ENCODE measurements at places on chromosomes 3 and 15. TPM values are rescaled to one million over a fixed set of nuclear protein-coding genes. Genes with fewer than 3 reads are reported as not detected.

DNA sequence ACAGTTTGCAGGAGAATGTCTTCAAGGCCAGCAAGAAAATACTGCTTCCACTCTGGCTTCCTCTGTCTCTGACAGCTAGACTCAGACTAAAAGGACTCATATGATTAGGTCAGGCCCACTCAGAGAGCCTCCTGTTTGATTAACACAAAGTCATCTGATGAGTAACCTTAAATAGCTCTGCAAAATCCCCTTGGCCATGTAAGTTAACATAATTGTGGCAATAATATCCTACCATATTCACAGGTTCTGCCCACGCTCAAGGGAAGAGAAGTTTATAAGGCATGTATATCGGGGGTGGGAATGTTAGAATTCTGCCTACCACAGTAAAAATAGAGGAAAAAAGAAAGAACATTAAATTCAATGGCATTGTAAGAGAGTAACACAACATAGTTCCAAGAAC, 20.6 kb upstream of the HHATL start:
- H3K27me3 ChIP-seq: peaks cover 21% of the 10 kb centered on the region
- H3K4me3 ChIP-seq: no peak overlapping the region
- no peaks in the 10 kb centered on the region for H3K4me1 ChIP-seq
- no peak overlapping the region for H3K27ac ChIP-seq

DNA sequence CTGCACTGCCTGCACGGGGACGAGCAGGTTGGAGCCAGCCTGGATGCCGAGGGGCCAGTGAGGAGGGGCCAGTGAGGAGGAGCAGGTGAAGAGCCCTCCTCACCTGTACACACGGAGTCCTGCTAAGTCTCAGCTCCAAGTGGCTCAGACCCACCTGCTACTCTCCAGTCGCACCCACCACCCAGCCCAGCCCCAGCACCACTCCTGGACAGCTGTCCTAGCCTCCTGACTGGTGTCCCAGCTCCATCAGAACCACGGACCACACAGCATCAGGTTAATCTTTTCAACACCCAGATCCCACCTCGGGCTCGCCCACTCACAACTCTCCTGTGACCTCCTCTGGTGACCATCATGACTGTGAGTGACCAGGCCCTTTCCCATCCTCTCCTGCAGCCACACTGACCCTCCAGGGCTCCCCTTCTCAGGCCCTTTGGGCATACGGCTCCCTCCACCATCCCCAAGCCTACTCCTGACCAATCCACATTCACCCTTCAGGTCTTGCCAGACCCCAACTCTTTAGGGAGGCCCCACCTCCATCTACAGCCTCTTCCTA, 13.8 kb downstream of the EFCC1 start:
- H3K4me1 ChIP-seq: peaks cover 37% of the 10 kb centered on the region
- H3K4me3 ChIP-seq: no peak overlapping the region
- peak overlapping the region; percentile 87 for H3K27ac ChIP-seq
- no peak for DNase-seq

DNA sequence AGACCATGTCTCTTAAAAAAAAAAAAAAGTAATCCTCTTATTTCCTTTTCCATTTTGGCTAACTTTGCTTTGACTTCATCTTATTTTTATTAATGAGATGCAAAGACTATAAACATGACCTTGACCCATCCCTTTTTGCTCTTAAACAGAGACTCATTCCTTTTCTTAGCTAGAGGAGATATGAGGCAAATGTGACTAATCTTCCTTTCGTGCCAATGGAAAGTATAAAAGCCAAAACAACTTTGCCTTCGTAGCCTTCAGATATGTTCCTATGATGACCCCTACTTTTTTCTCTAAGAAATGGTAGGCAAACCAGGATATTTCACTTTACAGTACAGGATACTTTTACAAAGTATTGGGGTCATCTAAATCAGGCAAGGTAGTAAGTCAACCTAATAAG, 36.9 kb upstream of the GOLGB1 start:
- no peaks in the 10 kb centered on the region for H3K4me1 ChIP-seq
- H3K36me3 ChIP-seq: peaks cover 71% of the 10 kb centered on the region
- no peak overlapping the region for H3K4me3 ChIP-seq
- no peak for DNase-seq

GRCh38 chr15:69253156-69253555, 45.6 kb upstream of the PAQR5 start:
- no peak overlapping the region for H3K27ac ChIP-seq
- DNase-seq: no peak
- H3K36me3 ChIP-seq: no peaks in the 10 kb centered on the region
- no peaks in the 10 kb centered on the region for H3K27me3 ChIP-seq

Gene SNAP23
- total RNA-seq: 46.0 TPM

Gene CASR
- total RNA-seq: 0.10 TPM

Gene RPUSD3
- total RNA-seq: 51.5 TPM

Gene RYR3
- not detected for total RNA-seq

Gene AADACL2
- not detected for total RNA-seq

All from activated CD4-positive, alpha-beta memory T cell treated with anti-CD3 and anti-CD28 coated beads, Interleukin-2, amount 10 ng/mL, durations not matched to agents 7 days and 5 days (primary cell).